ENCODE measurements at places on chromosomes 4 and X. TPM values are rescaled to one million over a fixed set of nuclear protein-coding genes. Genes with fewer than 3 reads are reported as not detected.
A peak's percentile ranks its signal among the peaks of the same experiment; 100 is the strongest.

Gene CITED1
- 29.4 TPM for total RNA-seq

Gene ING2
- total RNA-seq = 9.7 TPM

Gene TMEM35A
- not detected for total RNA-seq

Gene RNF175
- total RNA-seq = 0.83 TPM

Gene CT45A3
- total RNA-seq = 54.6 TPM

Gene TASL
- total RNA-seq = not detected

DNA sequence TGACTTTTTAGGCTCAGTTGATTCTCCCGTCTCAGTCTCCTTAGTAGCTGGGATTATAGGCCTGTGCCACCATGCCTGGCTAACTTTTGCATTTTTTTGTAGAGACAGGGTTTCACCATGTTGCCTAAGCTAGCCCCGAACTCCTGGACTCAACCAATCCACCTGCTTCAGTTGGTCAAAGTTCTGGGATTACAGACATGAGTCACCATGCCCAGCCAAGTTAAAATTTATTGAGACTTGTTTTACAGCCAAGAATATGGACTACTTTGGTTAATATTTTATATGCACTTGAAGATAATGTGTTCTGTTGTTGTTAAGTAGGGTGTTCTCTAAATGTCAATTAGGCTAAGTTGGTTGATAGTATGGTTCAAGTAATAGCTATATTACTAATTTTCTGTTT is 58.7 kb downstream of the CYTL1 start:
- no peak for DNase-seq

GRCh38 chr4:120865985-120866384 is 56.5 kb downstream of the PRDM5 start:
- DNase-seq = no peak

DNA sequence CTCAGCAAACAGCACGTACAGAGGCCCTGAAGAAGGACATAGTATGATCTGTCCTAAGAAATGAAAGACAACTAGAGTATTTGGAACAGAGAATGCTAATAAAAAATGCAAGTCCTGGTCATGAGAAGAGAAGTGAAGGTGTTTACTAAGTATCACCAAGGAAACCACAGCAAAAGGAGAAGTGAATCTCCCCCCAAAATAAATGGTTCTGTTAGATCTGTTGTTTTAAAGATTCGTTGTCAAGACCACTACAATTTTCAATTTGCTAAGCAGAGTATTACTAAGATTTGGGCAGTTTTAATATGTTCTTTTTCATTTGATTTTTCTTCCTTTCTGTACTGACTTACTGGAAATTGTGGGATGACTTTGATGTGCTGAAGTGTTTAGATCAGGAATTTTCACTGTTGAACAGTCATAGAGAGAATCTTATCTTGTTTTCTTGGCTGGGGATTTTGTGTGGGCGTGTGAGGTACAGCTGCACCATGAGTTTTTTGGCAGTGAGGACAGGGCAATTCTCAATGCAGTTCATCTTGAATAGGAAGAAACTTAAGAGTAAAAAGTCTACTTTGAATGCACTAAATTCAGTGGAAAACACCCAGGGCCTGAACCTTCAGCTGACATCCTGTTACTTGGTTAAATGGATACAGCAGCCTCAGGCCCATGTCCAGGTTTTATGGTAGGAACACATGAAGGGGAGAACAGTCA is 132.2 kb downstream of the STIM2 start:
- peak; percentile 87 for DNase-seq

DNA sequence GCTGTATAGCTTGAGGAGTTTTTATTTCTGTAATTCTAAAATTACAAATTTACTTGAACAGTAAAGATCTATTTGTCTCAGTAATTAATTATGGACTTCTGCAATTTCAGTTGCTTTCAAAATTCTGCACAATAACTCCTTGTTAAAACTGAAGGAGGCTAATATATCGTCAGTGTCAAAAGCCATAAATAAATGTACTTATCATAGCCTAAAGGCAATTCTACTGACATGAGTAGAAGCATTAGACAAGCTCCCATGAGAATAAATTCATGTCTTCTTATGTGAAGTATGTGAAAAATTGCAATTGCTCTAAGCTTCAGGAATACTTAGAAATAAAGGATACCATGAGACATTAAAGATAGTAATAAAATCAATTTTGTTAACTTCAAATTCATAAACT is 381.2 kb upstream of the PCDH10 start:
- DNase-seq = no peak

- DNase-seq = no peak
These were observed 52.2 kb downstream of the DCUN1D4 start for GRCh38 chr4:51895158-51895557.

DNA sequence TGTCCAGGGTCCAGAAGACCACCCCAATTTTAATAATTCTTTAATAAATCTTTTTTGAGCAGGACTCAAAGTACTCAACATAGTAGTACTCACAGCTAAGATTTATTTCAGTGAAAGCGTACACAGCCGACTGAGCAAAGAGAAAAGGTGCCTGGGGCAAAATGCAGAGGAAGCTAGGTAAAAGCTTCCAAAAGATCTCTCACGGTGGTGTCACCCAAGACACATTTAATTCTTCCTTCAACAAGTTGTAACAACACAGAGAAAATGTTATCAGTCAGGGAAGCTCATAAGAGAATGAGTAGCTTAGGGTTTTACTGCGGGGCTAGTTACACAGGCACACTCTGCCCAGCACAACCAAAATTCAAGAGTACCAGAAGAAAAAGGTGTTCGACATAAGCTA is 201.1 kb downstream of the OPHN1 start:
- DNase-seq = no peak

GRCh38 chr4:38504396-38504715 is 159.6 kb upstream of the KLF3 start:
- no peak for DNase-seq

DNA sequence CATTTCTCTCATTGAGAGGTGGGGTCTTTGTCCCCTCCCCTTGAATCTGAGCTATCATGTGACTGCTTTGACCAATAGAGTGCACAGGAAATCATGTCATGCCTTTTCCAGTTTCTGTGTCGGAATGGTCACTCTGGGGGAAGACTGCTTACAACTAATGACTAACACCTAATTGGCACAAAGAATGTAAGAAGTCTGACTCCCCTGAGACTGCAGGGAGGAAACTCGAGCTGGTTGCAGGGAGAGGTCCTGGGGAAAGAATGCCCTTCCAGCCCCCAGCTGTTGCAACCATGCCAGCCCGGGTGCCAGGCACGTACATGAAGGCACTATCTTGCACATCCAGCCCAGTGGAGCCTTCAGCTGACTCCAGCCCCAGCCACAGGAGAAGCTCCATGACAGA is 254.2 kb downstream of the DHX15 start:
- no peak for DNase-seq

- peak; percentile 72 for DNase-seq
These were observed 139.2 kb downstream of the NWD2 start for GRCh38 chr4:37383579-37384229.

GRCh38 chr4:129264008-129264657 is 168.2 kb downstream of the C4orf33 start:
- no peak for DNase-seq

GRCh38 chr4:103307453-103308247 is 109.5 kb upstream of the CENPE start:
- no peak for DNase-seq

DNA sequence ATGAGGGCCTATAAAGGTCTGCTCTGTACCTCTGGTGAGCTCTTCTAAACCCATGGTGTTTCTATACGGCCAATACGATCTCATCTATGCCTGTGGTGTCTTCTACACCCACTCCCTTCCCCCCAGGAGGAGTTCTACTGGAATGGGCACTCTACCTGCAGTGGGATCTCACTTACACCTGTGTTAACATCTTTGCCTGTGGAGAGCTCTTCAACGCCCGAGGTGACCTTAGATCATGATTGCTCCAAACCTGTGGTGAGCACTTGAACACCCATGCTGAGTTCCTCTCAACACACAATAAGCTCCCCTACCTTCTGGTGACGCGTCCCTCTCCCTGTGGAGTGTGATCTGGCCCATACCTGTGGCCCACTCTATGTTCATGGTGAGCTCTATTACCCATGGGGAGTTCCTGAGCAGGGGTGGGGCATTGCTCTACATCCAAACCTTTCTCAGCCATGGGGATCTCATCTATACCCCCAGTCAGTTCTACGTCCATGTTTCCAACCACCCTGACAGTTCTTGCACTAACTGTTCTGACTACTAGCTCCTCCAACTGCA is 48.6 kb downstream of the BCOR start:
- DNase-seq = no peak

DNA sequence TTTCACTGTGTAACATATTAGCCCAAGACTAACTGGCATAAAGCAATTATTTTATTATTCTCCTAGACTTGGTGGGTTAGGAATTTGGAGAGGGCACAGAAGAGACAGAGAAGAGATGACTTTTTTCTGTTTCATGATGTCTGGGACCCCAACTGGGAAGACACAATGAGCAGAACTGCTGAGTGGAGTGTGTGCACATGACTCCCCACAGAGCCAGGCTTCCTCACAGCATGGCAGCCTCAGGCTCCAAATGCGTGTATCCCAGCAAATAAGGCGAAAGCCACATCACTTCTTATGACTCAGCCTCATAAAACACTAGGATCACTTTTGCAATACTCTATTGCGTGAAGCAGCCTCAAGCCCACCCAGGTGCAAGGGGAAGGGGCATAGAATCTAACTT is 68.4 kb downstream of the MFAP3L start:
- DNase-seq = no peak

DNA sequence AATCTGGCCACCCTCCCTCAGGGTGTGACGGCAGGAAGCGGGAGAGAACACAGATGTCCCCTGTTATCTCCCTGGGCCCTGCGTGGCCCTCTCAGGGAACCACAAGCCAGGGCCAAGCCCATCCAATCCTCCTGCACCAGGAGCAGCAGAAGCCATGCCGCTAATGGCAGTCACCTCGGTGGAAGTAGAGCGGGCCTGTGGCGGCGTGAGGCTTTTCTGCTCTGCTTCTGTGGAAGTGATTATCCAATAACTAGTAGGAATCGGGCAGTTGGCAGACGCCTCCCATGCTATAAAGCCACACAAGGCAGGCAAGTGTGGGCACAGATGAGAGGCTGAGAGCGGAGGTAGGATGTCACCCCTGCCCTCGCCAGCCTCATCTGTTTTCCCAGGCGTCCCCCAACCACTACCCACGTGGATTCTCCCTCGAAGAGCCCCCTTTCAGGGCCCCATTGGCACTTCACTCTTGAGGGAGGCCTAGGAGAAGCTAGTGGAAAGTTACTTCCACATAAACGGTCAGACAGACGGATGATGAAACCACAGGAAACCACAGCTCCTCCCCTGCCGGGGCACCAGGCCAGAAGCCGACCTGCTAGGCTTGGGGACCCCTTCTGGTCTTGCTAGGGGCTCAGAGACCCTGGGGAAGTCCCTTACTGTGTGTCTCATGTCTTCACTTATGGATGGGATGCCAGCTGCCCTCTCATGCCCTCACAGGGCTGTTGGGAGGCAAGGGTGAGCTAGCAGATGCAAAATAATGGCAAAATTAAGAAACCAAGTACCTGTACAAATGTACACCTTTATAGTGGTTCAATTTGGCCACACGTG is 18.8 kb upstream of the TMSB4X start:
- no peak for DNase-seq

DNA sequence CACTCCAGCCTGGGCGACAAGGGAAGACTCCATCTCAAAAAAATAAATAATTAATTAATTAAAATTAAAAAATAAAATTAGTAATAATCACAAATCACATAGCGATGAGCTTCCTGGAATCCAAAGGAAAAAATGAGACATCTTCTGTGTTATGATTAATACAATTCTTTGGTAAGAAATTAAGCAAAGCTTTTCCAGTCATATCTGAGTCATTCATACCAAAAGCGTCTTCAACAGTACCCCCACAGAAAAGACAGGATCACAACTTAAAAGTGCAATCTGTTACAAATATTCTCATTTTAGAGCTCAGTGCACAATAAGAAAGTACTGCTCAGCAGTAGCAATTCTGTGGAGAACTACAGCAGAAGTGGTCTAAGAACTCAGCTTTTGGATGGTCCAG is 168.5 kb upstream of the MXRA5 start:
- no peak for DNase-seq

GRCh38 chrX:11543249-11543648 is 122.5 kb downstream of the ARHGAP6 start:
- DNase-seq = no peak

- DNase-seq = no peak
These were observed 199.2 kb downstream of the RASL11B start for GRCh38 chr4:53061091-53061850.

Measured in SK-MEL-5 (cell line).